Right renal cortex interstitium (tissue), 3 donors: ENCODE measurements at places on chromosomes 1 and 21. TPM values are rescaled to one million over a fixed set of nuclear protein-coding genes. Genes with fewer than 3 reads are reported as not detected.

DNA sequence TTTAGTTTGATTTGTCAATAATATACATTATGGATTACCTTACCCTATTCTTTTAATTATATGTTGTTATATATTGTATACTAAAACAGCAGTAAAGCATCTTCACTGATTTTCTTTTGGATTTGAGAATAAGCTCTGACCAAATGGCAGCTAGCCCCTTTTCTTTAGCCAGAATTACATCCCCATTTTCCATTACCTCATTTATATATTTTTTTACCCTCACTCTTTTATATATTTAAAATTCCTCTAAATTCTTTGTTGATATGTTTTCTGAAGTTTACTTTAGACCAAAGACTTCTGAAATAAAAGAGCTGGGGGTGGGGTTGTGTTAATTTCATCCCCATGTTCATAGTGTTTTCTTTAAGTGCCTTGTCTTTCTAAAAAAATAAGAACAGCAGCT is 24.6 kb downstream of the ANGPTL1 start:
- DNase-seq: no peak

GRCh38 chr1:240474133-240474614 is 137.8 kb downstream of the GREM2 start:
- no peak for DNase-seq

- DNase-seq: no peak
Measured at GRCh38 chr1:245679821-245680780, 525.3 kb downstream of the KIF26B start.

DNA sequence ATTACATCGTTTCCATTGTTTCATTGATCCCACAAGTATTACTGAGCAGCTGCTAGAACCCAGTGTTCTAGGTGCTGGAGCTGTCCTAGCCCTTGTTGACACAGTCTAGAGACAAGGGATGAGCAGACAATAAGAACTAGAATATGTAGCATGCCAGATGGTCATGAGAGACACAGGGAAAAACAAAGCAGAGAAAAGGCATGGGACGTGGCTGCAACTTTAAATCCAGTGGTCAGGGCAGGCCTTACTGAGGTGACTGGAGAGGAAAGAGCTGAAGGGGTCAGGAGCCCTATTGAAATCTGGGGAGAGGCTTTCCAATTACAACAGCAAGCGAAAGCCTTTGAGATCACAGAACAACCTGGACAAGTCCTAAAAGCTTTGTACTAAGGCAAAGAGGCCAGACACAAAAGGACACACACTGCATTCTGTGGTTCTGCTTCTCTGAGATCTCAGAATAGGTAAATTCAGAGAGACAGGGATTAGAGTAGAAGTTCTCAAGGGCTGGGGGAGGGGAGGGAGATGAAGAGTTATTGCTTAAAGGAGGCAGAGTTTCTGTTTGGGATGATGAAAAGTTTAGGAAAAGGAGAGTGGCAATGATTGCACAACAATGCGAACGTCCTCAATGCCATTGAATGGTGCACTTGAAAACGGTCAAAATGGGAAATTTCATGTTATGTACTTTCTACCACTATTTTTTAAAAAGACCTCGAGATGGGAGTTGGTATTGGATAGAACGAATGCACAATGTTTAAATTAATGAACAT is 467.4 kb upstream of the VAMP3 start:
- no peak for DNase-seq

DNA sequence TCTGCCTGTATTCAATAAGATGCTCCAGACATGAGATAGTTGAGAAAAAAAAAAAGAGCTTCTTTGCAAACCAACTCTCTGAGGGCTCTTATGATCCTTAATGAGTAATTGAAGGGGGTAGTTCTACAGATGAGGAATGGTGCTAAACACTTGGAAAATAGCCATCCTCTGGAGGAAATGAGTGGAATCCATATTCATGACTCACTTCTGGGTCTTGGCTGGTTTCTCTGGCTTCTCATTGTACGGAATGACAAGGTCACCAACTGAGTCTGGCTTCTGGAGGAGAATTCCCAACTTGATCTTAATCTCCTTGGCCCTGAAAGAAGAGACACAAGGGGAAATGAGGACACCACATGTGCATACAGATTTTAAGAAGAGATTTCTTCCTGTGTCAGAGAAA is 34.7 kb downstream of the RGS5 start:
- no peak for DNase-seq

The MARK1 gene
- 8.3 TPM for polyA plus RNA-seq

The OR14K1 gene
- polyA plus RNA-seq: not detected
